ENCODE measurements at places on chromosomes 6 and 20. TPM values are rescaled to one million over a fixed set of nuclear protein-coding genes. Genes with fewer than 3 reads are reported as not detected.

GRCh38 chr20:51634257-51634656 lies 91.7 kb upstream of the NFATC2 start:
- H3K27me3 ChIP-seq: peaks cover 13% of the 10 kb centered on the region
- H3K4me1 ChIP-seq: peaks cover 19% of the 10 kb centered on the region
- no peak overlapping the region for H3K4me3 ChIP-seq
- H3K36me3 ChIP-seq: no peaks in the 10 kb centered on the region
- H3K27ac ChIP-seq: no peak overlapping the region

DNA sequence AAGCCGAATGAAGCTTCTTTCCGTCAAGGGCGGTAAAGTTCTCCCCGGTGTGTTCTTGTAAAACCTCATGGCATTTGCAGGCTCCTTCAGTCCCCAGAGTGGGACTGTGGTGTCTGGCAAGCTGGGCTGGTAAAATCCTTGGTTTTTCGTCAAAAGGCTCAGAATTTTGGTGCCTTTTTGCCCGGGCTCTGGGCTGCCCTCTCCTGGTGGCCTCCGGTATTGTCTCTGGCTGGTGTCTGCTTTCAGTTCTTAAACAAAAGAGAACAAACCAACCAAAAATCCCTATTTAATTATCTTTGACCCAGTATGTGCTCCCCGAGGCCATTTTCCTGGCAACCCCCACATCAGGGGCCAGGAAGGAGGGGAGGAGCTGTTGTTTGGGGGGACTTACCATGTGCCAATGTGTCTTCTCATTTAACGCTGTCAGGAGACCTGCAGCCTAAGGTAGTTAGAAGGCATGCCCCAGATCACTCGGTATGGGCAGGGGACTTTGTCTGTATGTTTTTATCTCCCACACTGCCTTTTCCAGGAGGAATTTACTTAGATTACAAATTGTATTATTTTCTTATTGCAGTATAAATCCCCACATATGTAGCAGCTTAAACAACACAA lies 11.1 kb downstream of the CDH4 start:
- H3K4me1 ChIP-seq: no peaks in the 10 kb centered on the region
- H3K36me3 ChIP-seq: no peaks in the 10 kb centered on the region
- DNase-seq: peak; percentile 40
- H3K4me3 ChIP-seq: no peak overlapping the region

DNA sequence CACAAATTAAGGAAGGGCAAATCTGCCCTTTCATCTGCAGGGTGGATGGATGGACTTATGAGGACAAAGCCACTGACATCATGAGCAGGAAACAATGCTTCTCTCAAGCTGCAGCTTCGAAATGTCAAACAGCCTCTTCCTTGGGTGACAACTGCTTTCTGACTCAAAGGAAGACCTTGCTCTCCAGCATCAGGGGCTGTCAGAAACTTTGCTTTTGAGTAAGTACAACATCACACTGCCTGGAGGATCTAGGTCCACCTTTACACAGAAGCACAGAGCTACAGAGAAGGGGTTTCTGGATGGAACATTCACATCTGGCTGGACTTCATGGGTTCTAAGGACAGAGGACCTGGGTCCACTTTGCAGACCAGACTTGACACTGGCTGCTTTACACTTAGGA lies 5.9 kb downstream of the CST1 start:
- DNase-seq: no peak
- no peaks in the 10 kb centered on the region for H3K36me3 ChIP-seq
- peaks cover 1% of the 10 kb centered on the region for H3K27me3 ChIP-seq

GRCh38 chr6:113634352-113635163 lies 222.6 kb upstream of the MARCKS start:
- H3K4me3 ChIP-seq: no peak overlapping the region
- H3K4me1 ChIP-seq: peaks cover 10% of the 10 kb centered on the region
- no peak for DNase-seq
- no peak overlapping the region for H3K27ac ChIP-seq
- H3K36me3 ChIP-seq: no peaks in the 10 kb centered on the region
- H3K27me3 ChIP-seq: peaks cover 5% of the 10 kb centered on the region

- no peak for DNase-seq
- H3K27me3 ChIP-seq: no peaks in the 10 kb centered on the region
- peaks cover 13% of the 10 kb centered on the region for H3K4me1 ChIP-seq
- no peak overlapping the region for H3K27ac ChIP-seq
- H3K4me3 ChIP-seq: no peak overlapping the region
Observed at GRCh38 chr6:157188213-157188612, 135.1 kb downstream of the TMEM242 start.

GRCh38 chr20:49627329-49627761 lies 59.4 kb upstream of the PTGIS start:
- DNase-seq: no peak
- peaks cover 14% of the 10 kb centered on the region for H3K4me1 ChIP-seq
- H3K4me3 ChIP-seq: no peak overlapping the region
- H3K36me3 ChIP-seq: no peaks in the 10 kb centered on the region

DNA sequence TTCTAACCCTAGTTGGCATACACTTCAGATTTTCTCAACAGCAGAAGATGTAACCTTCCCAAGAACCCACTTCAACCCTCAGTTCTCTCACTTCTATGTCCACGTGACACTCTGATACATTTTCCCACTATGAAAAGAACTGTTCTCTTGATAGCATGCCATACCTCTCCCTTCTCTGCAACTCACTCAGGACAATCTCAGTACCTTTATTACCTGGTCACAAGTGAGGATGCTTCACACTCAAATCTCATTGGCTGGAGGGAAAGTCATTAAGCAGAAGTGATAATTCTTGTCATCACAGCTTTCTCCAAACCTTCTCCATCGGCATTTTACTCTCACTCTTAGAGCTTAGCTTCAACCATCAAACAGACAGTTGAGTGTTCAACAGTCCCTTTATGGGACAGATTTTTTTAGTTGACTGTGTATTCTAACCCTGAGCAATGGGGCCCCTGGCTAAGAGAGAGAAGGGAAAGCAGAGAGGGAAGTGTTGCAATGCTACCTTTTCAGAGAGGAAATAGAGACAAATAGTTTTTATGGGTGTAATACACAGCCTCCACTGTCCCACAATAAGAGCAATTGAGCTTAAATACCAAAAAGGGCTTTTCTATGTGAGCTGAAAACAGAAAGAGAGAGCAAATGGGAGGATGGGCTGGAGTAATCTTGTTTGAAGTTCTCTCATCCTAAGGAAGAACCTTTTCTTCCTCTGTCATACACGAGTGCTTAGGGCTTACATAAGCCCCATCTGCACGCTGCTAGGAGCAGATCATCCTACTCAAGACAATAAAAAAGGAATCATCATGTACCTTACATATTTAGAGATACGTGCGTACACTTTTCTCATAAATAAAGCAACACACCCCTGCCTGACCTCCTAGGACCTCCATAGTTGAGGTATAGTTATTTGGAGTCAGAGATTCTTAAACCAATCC lies 16.0 kb downstream of the HLA-DPA1 start:
- no peak overlapping the region for H3K4me3 ChIP-seq
- no peaks in the 10 kb centered on the region for H3K36me3 ChIP-seq
- H3K27ac ChIP-seq: no peak overlapping the region
- H3K27me3 ChIP-seq: peaks cover 24% of the 10 kb centered on the region

DNA sequence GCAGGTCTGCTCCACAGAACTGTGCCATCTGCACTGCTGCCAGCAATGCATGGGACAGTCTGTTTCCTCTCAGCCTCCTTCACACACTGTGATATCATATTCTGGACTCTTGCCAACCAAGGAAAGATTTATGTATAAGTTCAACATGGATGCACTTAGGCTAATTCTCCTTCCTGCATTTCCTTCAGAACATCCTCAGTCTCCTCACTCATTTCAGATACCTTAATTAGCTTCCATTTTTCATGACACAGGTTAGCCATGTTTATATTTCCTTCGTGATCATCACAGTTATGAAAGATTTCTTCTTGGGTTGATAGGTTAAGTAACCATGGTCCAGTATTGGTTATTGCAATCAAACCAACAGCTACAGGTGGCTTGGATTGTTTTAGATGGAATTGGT lies 46.4 kb upstream of the DDR1 start:
- H3K36me3 ChIP-seq: no peaks in the 10 kb centered on the region
- peaks cover 55% of the 10 kb centered on the region for H3K4me1 ChIP-seq
- H3K27ac ChIP-seq: no peak overlapping the region
- no peak overlapping the region for H3K4me3 ChIP-seq
- DNase-seq: no peak

- H3K27ac ChIP-seq: no peak overlapping the region
- no peaks in the 10 kb centered on the region for H3K4me1 ChIP-seq
- DNase-seq: no peak
- H3K27me3 ChIP-seq: peaks cover 24% of the 10 kb centered on the region
- no peak overlapping the region for H3K4me3 ChIP-seq
Observed at GRCh38 chr20:51569815-51570738, 27.6 kb upstream of the NFATC2 start.

DNA sequence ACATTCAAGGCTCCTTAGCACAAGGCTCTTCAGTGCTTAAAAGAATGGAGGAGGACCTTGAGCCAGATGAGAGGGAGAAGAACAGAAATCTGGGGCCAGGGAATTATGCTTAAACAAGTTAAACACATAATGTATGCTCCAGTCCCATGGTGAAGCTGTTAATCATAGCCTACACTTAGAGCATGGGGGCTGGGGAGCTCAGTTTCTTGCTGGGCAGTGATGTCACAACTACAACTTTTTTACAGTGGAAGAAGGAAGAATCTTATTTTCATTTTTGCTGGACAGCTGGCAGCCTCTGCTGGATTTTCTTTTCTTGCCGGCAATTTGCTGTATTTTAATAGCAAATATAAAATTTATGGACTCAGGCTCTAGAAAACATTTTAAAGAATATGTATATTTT lies 432.5 kb downstream of the CD109 start:
- no peaks in the 10 kb centered on the region for H3K36me3 ChIP-seq
- no peak overlapping the region for H3K27ac ChIP-seq

DNA sequence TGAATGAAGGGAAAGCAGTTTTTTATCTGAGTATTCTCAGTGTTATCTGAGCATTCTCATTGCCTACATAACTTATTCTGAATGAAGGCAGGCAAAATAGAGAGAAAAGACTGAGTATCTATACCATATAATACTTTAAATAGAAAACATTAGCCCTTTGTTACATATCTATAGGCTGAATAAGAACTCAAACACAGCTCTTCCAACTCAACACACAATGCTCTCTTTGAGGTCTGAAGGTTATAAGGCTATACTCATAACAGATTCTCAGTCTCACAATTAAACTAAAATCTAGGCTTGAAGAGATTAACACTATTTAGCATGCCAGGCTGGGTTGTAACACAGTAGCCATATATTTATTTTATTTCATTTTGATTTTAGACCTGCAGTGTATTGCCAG lies 56.9 kb downstream of the EYS start:
- no peak overlapping the region for H3K27ac ChIP-seq
- H3K4me1 ChIP-seq: no peaks in the 10 kb centered on the region
- H3K27me3 ChIP-seq: no peaks in the 10 kb centered on the region
- H3K4me3 ChIP-seq: no peak overlapping the region
- DNase-seq: no peak
- no peaks in the 10 kb centered on the region for H3K36me3 ChIP-seq

GRCh38 chr20:19921284-19921793 lies 95.8 kb upstream of the NAA20 start:
- DNase-seq: no peak
- no peak overlapping the region for H3K27ac ChIP-seq
- H3K4me3 ChIP-seq: no peak overlapping the region
- no peaks in the 10 kb centered on the region for H3K4me1 ChIP-seq
- no peaks in the 10 kb centered on the region for H3K36me3 ChIP-seq

- peaks cover 5% of the 10 kb centered on the region for H3K27me3 ChIP-seq
- H3K4me1 ChIP-seq: peaks cover 62% of the 10 kb centered on the region
- no peak for DNase-seq
Observed at GRCh38 chr6:108564178-108564577, 3.5 kb downstream of the FOXO3 start.

DNA sequence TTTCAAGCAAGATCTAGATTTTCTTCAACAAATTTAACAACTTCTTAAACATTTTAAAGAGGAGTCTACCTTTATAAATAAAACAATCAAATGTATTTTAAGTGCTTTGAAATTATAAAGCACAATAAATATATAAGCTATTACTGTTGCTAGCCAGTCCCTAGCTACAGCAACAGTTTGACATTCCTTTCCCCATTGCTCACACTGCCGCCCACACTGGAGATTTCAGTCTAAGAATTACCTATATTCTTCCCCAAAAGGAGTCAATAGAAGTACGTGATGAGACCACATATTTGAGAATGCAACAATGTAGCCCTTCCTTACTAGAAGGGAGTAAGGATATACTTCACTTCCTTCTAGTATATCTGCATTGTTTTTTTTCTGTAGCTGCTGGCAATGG lies 65.3 kb upstream of the RNF146 start:
- no peaks in the 10 kb centered on the region for H3K36me3 ChIP-seq
- H3K4me3 ChIP-seq: no peak overlapping the region
- H3K4me1 ChIP-seq: no peaks in the 10 kb centered on the region
- no peak for DNase-seq
- H3K27me3 ChIP-seq: peaks cover 9% of the 10 kb centered on the region

DNA sequence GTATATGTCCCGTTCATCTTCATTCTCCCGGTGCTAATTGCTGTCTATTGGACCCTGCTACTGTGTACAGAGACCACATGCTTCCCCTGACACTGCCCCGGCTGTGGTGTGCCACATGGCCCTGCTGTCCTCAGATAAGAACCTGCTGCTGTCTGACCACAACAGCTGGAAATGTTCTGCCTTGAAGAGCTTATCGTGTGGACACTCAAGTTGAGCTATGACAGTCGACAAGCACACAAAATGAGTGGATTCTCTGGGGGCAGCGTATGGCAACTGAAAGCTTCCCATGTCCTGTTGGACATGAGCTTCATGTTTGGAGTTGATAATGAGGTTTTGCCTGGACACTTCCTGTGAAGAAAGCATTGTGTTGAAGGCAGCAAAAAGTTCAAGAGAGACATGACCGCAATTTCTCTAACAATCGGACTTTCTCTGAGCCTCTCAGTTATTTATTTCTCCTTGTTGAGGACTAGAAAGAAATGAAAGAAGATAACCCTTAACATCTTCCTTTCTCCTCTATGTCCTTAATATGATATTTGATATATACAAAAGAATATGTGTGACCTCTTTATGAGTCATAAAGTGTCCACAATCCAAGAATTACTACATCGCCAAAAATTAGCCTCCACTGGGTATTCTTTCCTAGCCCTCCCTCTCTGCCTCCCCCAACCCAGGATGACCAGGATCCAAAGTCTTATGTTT lies 187.1 kb upstream of the TCF21 start:
- no peak overlapping the region for H3K27ac ChIP-seq
- peaks cover 9% of the 10 kb centered on the region for H3K27me3 ChIP-seq

- H3K4me3 ChIP-seq: no peak within 1 kb of the TSS
- no peak within 1 kb of the TSS for H3K27ac ChIP-seq
- peaks cover 2% of the 10 kb centered on the region for H3K4me1 ChIP-seq
- DNase-seq: no peak
Observed at GRCh38 chr20:2295886-2296515, at the start of gene TGM3. TGM3 (plus strand) TSS chr20:2296001; CDS start chr20:2296064, 63 bp downstream.

Gene SLC22A3
- total RNA-seq: not detected

Gene FAM229B
- total RNA-seq: 1.9 TPM

Gene NMBR
- total RNA-seq: not detected

Gene SNHG17
- 77.8 TPM for total RNA-seq

Gene HTR1E
- total RNA-seq: not detected

Gene PSORS1C2
- not detected for total RNA-seq

Gene SMIM28
- total RNA-seq: not detected

Measured in activated CD8-positive, alpha-beta T cell treated with anti-CD3 and anti-CD28 coated beads, Interleukin-2, amount 10 ng/mL, durations not matched to agents 7 days and 5 days (primary cell).